Epithelial cell of proximal tubule (primary cell): ENCODE measurements at places on chromosomes 12 and 14. TPM values are rescaled to one million over a fixed set of nuclear protein-coding genes. Genes with fewer than 3 reads are reported as not detected.

Gene SYT10
- total RNA-seq, result not detected in 2 replicates

Gene RCOR1
- 8.1 and 9.2 TPM in 2 replicates for total RNA-seq

Gene GALC
- total RNA-seq, result 12.1 and 16.9 TPM in 2 replicates

Gene CLEC4E
- 6.7 and 11.3 TPM in 2 replicates for total RNA-seq

Gene TCL1B
- total RNA-seq, result not detected in 2 replicates

Gene ADAM20
- not detected in 2 replicates for total RNA-seq
